ENCODE measurements at places on chromosomes 3 and 15.

DNA sequence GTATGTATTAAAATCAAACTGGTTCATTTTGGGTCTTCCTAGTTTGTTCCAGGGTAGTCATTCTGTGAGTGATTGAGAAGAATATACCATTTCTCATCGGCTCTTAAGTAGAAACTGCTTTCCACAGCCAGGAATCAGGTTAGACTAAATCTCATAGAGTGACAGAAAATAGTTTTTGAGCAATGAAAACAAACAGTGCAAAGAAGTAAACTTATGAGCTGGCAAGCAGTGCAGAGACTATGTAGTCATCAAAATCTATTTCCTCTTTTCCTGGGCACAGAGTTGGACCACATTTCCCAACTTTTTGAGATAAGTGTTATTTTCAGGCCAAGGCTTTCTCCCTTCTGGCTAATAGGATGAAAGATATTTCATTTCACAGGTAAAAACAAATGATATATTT is 66.5 kb downstream of the UBE3A start:
- H3K27me3 ChIP-seq = no peaks in the 10 kb centered on the region
- peaks cover 83% of the 10 kb centered on the region for H3K36me3 ChIP-seq
- H3K4me1 ChIP-seq = peaks cover 4% of the 10 kb centered on the region

DNA sequence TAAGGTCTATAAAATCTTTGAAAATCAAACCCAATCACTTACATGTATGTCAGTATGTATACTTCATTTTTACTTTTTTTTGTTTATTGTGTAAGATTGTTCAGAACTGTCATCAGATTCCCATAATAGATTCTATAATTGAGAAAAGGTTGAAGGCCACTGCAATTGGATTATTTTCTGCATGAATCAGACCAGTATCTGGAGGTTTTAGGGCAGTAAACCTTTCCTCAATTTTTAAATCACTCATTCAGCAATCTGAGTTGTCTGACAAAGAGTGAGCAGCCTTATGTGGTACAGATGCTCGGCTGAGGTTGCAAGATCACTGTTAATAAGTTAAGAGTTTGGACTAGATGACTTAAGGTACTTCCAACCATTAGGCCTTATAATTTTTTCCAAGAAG is 96.0 kb downstream of the TP63 start:
- no peaks in the 10 kb centered on the region for H3K27me3 ChIP-seq
- H3K4me3 ChIP-seq = no peak overlapping the region
- no peak for DNase-seq
- H3K27ac ChIP-seq = no peak overlapping the region
- H3K4me1 ChIP-seq = no peaks in the 10 kb centered on the region

DNA sequence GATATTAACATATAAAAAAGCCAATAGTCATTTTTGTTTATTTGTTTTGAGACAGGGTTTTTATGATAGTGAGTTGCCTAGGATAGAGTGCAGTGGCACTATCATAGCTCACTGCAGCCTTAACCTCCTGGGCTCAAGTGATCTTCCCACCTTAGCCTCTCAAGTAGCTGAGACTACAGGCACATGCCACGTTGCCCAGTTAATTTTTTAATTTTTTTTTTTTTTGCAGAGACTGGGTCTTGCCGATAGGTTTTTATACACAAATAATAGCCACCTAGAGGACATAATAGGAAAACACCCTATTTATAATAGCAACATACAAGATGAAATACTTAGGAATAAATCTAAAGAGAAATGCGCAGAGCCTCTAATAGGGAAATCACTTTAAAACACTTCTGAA is 13.3 kb downstream of the EIF3J start:
- peaks cover 54% of the 10 kb centered on the region for H3K4me1 ChIP-seq
- no peak overlapping the region for H3K27ac ChIP-seq
- H3K36me3 ChIP-seq = peaks cover 52% of the 10 kb centered on the region
- no peak for DNase-seq
- no peak overlapping the region for H3K4me3 ChIP-seq

DNA sequence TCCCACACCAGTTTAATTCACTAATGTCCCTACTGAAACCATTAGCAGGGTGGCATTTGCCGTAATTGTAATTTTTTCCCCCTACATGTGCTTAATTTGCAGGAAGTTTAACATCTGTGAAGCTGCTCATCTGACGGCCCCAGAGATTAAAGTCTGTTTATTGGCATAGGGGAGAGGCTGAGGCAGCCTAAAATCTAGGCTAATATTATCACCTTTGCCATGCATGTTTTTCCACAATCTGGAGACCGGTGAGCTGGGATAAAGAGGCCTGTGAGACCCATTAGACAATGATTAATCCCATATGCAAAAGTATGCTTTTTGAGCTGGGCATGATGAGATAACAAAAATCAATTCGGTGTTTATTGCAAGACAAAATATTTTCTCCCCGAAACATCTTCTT is 561.2 kb upstream of the ALCAM start:
- no peaks in the 10 kb centered on the region for H3K36me3 ChIP-seq
- no peaks in the 10 kb centered on the region for H3K4me1 ChIP-seq
- H3K4me3 ChIP-seq = no peak overlapping the region
- no peak for DNase-seq
- H3K27me3 ChIP-seq = no peaks in the 10 kb centered on the region

GRCh38 chr15:40600956-40601355 is 6.9 kb downstream of the KNL1 start:
- no peak overlapping the region for H3K27ac ChIP-seq
- peaks cover 4% of the 10 kb centered on the region for H3K36me3 ChIP-seq
- H3K27me3 ChIP-seq = no peaks in the 10 kb centered on the region
- no peak for DNase-seq
- H3K4me1 ChIP-seq = no peaks in the 10 kb centered on the region

DNA sequence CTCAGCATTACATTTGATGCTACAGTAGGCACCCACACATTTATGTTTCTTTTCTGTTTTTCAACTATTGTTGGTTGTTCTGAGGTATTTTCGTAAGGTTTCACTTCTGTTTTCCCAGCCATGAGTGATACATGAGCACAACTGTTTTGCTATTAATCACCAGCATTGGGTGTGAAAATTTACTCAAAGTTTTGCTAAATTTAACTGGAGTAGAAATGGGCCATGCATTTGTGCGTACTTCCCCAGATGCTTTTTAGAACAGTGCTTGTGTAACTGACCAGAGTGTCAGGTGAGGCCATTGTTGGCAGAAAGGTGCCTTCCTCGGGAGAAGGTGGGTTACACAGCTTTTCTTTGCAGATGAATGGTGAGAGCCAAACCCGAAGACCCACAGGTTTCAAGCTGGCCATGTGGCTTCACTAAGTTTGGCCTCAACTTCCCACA is 70.4 kb downstream of the ST6GAL1 start:
- H3K27me3 ChIP-seq = no peaks in the 10 kb centered on the region
- peak overlapping the region; percentile 30 for H3K4me3 ChIP-seq
- peaks cover 35% of the 10 kb centered on the region for H3K36me3 ChIP-seq
- H3K4me1 ChIP-seq = peaks cover 73% of the 10 kb centered on the region
- no peak for DNase-seq

GRCh38 chr3:120824613-120825012 is 82.1 kb downstream of the GTF2E1 start:
- H3K4me3 ChIP-seq = no peak overlapping the region
- peaks cover 10% of the 10 kb centered on the region for H3K27me3 ChIP-seq
- H3K36me3 ChIP-seq = no peaks in the 10 kb centered on the region
- no peak for DNase-seq

- no peak overlapping the region for H3K27ac ChIP-seq
- peaks cover 8% of the 10 kb centered on the region for H3K27me3 ChIP-seq
- no peaks in the 10 kb centered on the region for H3K4me1 ChIP-seq
Measured at GRCh38 chr3:115766587-115767482, 143.5 kb downstream of the GAP43 start.

- DNase-seq = no peak
- H3K4me3 ChIP-seq = no peak overlapping the region
- no peak overlapping the region for H3K27ac ChIP-seq
- H3K27me3 ChIP-seq = no peaks in the 10 kb centered on the region
- H3K36me3 ChIP-seq = no peaks in the 10 kb centered on the region
Measured at GRCh38 chr3:103690536-103690935, 1255.7 kb downstream of the ZPLD1 start.

DNA sequence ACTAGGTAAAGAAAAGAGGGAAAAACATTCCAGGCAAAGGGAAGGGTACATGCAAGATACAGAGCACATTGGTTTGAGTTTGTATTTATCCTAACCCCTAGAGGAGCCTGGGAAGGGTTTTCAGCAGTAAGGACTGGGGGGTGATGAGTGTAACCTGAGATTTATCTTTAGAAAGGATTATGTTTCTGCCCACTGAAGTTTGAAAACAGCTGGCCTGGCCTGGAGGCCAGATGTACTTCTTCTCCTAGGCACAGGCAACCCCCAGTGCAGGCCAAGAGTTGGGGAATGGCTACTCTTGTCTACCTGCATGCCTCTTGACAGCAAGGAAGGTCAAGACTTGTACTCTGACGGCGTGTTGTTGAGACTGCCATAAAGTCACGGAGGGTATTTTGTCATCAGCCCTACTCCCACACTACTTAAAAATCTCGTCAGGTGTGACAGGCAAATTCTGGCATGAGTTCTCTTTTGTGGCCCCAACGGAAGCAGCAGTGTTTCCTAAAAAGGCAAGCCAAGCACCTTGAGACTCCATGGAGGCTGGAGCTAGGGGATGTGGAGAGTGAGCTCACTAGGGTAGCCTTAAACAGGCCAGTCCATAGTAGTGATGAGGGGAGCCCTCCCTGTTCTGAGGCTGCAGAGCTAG is 241.5 kb upstream of the WNT5A start:
- no peak for DNase-seq
- H3K4me3 ChIP-seq = no peak overlapping the region
- H3K36me3 ChIP-seq = no peaks in the 10 kb centered on the region
- peaks cover 8% of the 10 kb centered on the region for H3K27me3 ChIP-seq
- H3K27ac ChIP-seq = no peak overlapping the region

GRCh38 chr3:20056725-20057611 is 16.7 kb downstream of the KAT2B start:
- H3K27me3 ChIP-seq = no peaks in the 10 kb centered on the region
- H3K27ac ChIP-seq = no peak overlapping the region

DNA sequence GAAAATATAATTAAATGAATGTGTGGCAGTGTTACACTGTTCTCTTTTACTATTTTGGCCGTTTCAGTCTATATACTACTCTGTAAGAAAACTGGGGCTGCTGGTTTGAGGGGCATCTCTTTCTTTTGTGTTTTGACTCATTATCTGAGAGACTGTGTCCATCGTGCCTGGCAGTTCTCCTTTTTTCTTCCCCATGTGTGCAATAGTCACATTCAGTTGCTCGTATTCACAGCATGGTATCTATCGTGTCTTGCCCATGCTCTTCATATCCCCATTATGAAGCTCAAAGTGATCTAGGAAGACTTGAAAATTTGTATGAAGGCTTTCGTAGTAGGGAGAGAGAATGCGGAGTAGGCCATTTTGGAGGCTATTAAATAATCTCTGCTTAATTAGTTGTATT is 29.8 kb upstream of the FAH start:
- H3K4me1 ChIP-seq = no peaks in the 10 kb centered on the region
- H3K27ac ChIP-seq = no peak overlapping the region
- peaks cover 22% of the 10 kb centered on the region for H3K36me3 ChIP-seq
- DNase-seq = no peak

DNA sequence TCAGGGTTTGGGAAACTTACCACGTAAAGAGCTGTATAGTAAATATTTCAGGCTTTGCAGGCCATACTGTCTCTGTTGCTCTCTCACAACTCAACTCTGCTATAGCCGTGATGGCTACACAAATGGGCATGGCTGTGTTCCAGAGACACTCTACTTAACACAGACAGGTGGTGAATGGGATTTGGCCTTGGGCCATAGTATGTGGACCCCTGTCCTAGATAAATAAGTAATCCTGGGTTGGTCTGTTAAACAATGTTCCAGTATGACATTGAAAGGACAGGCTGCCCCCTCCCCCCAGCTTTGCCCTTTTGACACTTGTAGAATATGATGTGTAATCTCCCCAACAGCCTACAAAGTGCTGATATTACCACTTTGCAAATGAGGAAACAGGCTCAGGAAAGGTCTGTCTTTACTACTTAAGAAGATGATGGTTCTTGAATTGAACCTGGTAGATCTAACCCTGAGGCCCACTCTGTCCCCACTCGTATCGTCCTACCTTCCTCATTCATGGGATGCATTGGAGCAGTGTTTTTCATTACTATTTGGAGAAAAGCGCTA is 38.4 kb downstream of the SLCO3A1 start:
- peaks cover 8% of the 10 kb centered on the region for H3K36me3 ChIP-seq
- no peak overlapping the region for H3K4me3 ChIP-seq
- peaks cover 14% of the 10 kb centered on the region for H3K4me1 ChIP-seq
- no peak overlapping the region for H3K27ac ChIP-seq

DNA sequence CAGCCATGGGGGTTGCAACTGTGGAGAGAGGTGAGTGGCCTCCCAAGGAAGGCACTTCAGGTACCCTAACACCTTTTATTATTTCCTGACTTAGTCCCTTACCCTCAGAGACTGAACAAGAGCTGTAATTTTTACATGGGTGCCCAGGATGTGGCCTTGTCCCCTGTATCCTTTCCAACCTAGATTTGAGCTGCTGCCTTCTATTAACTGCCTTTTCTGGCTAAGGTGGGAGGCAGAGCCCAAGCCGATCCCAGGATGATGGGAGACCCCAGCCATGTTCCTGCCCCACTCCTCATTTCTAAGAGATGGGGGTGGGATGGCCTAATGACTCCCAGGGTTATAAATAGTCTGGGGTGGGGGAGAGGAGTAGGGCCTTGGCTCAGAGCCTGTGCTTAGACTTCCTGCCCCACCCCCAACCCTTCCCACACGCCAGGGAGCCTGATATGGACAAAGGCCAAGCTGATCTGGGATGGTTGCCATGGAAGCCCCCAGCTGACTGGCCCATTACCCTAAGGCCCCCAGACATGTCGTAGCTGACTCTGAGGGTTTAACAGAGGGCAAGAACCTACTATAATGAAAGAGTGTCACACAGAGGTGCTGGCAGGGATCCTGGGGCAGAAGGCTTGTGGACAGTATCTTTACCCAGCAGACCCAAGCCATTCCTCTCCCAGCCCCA is 1.9 kb downstream of the KLHDC8B start:
- H3K4me3 ChIP-seq = no peak overlapping the region
- DNase-seq = no peak
- peaks cover 16% of the 10 kb centered on the region for H3K4me1 ChIP-seq
- no peaks in the 10 kb centered on the region for H3K27me3 ChIP-seq

GRCh38 chr3:100407977-100408532 is 6.7 kb downstream of the LNP1 start:
- H3K27me3 ChIP-seq = no peaks in the 10 kb centered on the region
- no peak overlapping the region for H3K27ac ChIP-seq
- H3K4me1 ChIP-seq = peaks cover 20% of the 10 kb centered on the region
- H3K4me3 ChIP-seq = no peak overlapping the region
- peaks cover 42% of the 10 kb centered on the region for H3K36me3 ChIP-seq

GRCh38 chr3:148694116-148694515 is 3.6 kb upstream of the AGTR1 start:
- H3K36me3 ChIP-seq = no peaks in the 10 kb centered on the region
- DNase-seq = no peak
- H3K27ac ChIP-seq = no peak overlapping the region
- H3K4me3 ChIP-seq = no peak overlapping the region

GRCh38 chr15:90603893-90604292 is 74.2 kb downstream of the CRTC3 start:
- peak; percentile 56 for DNase-seq
- peaks cover 36% of the 10 kb centered on the region for H3K4me1 ChIP-seq
- H3K36me3 ChIP-seq = peaks cover 9% of the 10 kb centered on the region
- no peak overlapping the region for H3K4me3 ChIP-seq
- no peak overlapping the region for H3K27ac ChIP-seq
- H3K27me3 ChIP-seq = no peaks in the 10 kb centered on the region

Measured in activated naive CD8-positive, alpha-beta T cell treated with anti-CD3 and anti-CD28 coated beads, Interleukin-2, amount 50 U/mL, for 24 hours (primary cell).